CD4-positive, alpha-beta T cell (primary cell): ENCODE measurements at places on chromosomes 4 and X.

DNA sequence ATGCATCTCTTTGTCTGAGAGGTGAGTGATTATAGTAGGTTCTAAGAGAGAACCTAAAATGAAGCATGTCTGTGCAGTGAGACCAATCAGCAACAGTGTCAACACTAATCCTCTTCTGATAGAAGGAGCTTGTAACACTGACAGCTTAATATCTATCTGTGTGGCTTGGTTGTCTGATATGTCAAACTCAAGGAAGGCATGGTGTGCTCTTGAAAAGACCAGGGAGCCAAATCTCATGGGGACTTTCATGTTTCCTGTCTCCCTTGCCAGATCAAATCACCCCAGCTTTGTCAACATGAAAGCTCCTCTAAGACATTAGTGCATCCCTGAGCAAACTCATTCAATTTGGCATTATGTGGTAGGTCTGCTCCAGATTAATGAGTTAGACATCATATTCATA lies 95.4 kb downstream of the ANOS1 start:
- DNase-seq: no peak

DNA sequence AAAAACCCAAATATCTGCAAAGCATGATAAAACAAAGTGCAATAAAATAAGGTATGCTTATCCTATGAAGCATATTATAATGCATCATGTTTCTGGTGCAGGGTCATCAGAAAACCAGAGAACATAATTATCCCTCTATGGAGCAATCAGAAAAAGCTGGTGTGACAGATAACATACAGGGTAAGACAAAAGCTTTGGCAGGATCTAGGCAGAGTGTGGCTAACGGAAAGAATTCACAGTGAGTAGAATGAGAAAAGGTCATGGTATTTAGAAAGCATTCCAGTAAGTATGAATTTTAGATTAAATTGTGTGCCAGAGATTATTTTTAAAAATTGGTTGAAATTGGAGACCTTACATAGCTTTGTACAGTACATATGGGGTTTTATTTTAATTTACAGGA lies 29.0 kb upstream of the UGT2B4 start:
- no peak for DNase-seq

- no peak for DNase-seq
These were observed 22.0 kb downstream of the SPARCL1 start for GRCh38 chr4:87506974-87507701.

DNA sequence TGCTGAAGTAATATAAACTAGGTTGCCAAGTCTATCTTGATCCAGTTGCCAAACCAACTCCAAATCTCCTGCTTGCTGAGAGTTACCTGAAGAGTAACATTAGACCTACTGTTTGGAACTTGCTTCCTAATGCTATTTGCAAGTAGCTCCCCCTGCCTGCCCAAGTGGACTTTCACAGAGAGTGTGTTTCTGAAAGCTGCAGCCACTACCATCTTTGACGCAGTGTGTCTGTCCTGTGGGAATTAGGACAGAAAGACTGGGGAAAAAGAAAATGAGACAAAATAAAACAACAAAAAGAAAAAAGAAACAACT lies 195.0 kb upstream of the HS3ST1 start:
- DNase-seq: no peak

DNA sequence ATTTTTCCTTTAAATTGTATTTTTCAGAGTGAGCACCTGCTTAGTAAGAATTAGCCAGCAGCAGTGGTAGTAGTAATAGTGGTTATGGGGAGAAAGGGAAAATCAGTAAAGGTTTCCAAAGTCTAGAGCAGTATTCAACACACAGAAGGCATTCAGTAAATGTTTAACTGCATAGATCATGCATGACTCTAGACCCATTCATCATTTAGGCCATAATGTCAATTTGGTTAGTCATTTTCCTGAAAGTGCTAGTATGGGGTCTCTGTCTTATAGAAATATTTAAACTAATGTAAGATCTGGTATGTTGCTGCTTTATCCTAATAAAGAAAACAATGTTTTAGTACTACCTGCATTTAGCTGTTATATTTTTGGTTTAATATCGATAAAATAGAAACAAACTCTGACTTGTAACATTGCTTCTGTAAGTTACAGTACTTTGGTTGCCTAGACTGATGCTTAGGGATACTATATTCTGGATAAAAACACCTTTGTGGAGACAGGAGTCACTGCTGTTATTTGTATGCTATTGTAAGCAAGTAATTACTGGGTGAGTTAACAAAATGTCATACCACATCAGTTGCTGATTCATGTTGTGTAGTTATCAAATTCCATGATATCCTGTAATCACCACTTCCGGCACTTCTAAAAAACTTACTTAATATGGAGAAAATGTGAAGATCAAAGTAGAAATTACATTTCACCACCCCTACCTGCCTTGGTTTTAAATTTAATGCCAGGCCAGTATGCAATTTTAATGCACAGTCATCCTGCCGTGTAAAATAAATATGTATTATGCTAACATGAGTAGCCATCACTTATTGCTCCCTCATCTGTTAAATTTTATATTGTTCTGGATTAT lies 115.8 kb upstream of the BMPR1B start:
- no peak for DNase-seq
